Tongue (tissue), 3 donors: ENCODE measurements at places on chromosomes 2 and 18. TPM values are rescaled to one million over a fixed set of nuclear protein-coding genes. Genes with fewer than 3 reads are reported as not detected.

B3GNT7 gene
- 2.8 TPM for total RNA-seq

AGXT gene
- not detected for total RNA-seq

CNGA3 gene
- total RNA-seq: 0.51 TPM

SLC5A7 gene
- total RNA-seq: 0.51 TPM
